ENCODE measurements at places on chromosomes 6 and 20. TPM values are rescaled to one million over a fixed set of nuclear protein-coding genes. Genes with fewer than 3 reads are reported as not detected.

Gene COL9A1
- total RNA-seq = 0.11 TPM

Gene SLC16A10
- 0.48 TPM for total RNA-seq

Gene NEU1
- 45.0 TPM for total RNA-seq

Gene PIGU
- total RNA-seq = 16.7 TPM

Gene TAGAP
- 0.10 TPM for total RNA-seq

Measured in astrocyte (in vitro differentiated cells and primary cell).